ENCODE measurements at places on chromosomes 2 and 18. TPM values are rescaled to one million over a fixed set of nuclear protein-coding genes. Genes with fewer than 3 reads are reported as not detected.
A peak's percentile ranks its signal among the peaks of the same experiment; 100 is the strongest.

DNA sequence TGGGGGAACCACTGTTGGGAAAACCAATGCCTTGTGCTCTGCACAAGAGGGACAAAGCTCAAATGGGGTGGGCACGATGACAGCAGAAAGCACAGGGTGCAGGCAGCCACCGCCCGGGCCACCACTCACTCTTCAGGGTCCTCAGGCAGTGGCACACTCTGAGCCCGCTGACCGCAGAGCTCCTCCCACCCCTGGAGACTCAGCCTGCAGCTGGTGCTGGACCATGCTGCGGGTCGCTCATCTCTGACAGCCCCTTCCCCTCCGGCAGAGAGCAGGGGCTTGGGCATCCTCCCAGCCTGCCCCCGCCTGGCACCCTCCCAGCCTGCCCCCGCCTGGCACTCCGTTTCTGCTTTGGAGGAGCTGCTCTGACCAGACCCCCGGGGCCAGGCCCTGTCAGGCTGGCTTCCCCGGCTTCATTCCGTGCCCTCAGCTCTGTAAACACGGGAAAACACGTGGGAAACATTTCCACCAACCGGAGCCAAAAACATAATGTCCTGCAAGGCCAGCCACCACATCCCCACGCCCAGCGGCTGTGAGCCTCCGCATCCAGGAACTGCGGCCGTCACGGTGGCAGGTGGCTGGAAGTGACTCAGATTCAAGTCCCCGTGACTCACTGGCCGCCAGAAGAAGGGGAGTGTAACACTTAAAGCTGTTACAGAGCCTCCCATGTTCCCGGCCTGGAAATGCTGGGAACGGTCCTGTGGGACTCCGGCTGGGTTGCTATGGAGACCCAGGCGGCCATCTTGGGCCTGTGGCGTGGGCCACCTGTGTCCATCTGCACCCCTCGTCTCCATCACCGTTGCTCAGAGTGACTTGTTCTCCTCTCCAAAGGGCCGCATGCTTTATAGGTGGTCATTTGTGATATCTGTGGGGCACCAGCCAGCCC lies 6.8 kb upstream of the SNED1 start:
- DNase-seq, result peak; percentile 96

DNA sequence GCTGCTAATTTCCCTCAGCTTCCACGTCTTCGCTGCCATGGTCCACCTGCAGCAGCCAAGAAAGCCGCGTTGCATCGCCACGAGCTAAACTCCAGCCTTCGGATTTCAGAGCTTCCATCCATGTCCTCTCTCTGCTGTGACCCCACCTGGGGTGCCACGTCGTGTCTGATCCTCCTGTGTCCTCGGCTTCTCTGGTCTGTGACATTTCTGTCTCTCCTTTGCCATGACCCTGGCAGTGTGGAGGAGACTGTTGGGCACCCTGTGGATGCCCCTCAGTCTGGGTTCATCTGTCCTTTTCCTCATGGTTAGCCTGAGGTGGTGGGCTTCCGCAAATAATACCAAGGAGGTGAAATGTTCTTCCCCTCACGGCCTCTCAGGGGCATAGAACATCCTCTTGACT lies 106.8 kb downstream of the RTP5 start:
- no peak for DNase-seq

DNA sequence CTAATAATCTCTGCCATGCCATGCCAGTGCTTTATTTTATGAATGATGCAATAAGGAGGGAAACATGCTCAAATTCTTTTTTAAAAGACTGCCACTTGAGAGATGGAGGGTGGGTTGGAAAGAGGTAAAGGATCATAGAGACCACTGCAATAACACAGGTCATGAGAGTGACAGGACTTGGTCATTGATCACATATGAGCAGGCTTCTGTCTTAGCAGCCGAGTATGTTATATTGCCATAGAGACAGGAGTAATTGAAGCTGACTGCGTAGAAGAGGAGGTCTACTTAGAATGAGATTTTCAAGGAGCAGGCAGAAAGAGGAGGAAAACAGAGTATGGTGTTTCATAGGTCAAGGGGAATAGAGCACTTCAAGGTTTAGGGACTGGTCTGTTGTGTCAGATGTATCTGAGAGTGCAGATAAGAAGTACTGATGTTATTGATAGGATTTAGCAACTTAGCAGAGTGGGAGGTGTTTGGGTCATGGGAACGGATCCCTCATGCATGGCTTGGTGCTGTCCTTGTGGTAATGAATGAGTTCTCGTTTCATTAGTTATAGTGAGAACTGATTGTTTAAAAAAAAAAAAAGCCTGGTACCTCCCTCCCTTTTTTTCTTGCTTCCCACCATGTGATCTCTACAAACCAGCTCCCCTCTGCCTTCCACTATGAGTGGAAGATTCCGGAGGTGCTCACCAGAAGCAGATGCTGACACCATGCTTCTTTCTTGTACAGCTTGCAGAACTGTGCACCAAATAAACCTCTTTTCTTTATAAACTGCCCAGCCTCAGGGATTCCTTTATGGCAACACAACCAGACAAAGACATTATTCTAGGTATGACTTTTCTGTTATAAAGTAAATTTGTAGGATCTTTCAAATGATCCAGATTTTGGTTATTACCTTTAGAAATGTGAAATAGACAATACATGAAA lies 32.8 kb downstream of the UGP2 start:
- no peak for DNase-seq

DNA sequence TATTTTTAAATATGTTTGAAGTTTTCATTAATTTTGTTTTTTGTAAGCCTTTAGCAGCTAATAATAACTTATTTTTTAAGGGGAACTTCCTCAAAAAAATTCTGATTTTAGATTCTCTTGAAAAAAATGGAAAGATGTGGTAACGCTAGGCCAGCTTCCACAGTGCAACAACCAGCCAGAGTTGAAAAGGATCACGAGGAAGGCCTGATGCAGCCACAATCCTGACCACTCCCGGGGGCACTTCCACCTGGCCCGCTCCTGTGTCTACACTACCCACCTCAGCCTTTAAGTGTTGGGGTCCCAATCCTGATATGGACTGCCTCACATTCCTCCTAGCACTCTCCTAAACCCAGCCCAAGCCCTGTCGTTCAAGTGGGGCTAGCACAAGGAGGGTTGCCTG lies 101.1 kb downstream of the TMEM17 start:
- no peak for DNase-seq

- DNase-seq, result no peak
Observed at GRCh38 chr18:21262244-21262643, 20.2 kb downstream of the GREB1L start.

GRCh38 chr2:235088496-235088921 lies 136.7 kb downstream of the SH3BP4 start:
- no peak for DNase-seq

- DNase-seq, result no peak
Observed at GRCh38 chr2:68837861-68838341, 33.3 kb downstream of the BMP10 start.

DNA sequence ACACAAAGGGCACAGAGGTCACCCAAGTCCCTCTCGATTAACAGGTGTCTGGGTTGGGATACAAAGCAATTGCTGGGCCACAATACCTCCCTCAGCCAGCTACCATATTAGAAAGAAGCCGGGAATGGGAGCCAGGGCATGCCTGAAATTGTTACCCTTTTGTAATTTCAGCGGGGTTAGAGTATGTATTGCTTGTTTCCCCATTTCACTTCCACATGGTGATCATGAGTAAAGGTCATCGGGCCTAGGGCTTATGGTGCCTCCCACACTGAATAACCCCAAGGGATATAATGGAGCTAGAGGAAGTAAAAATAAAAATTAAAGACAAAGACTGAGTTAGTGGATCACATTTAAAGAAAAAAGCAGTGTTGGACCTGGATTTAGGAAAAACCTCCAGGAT lies 437.2 kb upstream of the KLHL29 start:
- DNase-seq, result no peak

GRCh38 chr18:7202169-7202568 lies 28.7 kb upstream of the LRRC30 start:
- DNase-seq, result no peak

DNA sequence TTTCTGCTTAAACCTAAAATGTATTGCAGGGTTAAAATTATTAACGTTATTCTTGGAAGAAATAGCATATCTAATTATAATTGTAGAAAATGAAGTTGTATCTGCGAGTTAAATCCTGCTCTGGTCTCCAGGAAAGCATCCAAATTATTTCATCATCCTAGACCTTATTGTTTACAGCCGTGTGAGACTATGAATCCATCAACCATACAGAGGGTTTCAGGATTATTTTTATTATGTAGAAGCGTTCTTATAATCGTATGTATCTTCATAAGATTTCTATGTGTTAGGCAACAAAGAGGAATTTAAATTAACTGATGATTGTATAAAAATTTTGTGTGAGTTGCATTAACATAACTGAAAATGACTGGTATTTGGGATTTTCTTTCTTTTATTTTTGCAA lies 14.5 kb upstream of the DSC3 start:
- no peak for DNase-seq

- no peak for DNase-seq
Observed at GRCh38 chr2:45258311-45258710, 249.1 kb upstream of the SIX2 start.

GRCh38 chr18:61738042-61738441 lies 154.8 kb downstream of the RNF152 start:
- no peak for DNase-seq

DNA sequence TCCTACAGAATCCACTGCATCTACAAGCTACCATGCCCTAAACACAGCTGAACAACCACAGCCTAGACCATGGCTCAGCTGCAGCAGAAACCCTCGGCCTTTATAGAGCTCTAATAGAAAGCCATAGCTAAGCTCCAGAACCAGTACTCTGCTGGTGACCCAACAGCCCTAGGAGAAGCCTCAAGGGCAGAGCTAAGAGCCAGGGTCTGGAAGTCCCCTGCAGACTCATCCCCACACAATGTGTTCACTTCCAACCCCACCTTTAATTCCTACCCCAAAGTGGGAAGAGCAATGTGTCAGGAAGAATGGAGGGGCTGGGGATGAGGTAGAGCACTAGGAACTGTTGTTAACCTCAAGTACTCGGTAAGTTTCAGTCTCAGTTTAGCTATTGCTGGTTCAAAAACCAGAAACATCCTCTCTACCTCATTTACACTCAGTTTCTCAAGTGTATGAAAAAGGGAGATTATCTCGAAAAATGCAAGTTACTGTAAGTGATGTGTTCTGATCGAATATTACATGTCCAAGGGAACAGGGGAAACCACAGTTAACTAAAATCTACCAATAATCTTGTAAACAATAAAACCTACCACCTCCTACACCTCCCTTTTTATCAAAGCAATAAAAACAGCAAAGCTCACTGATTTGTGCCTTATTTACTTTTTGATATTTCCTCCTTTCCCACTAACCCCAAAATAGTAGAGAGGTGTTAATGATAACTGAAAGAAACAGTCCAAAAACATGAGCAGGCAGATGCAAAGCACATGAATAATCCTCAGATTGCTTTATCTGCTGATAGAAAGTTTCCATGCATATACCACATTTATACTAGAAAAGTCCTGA lies 36.2 kb downstream of the THADA start:
- no peak for DNase-seq

Gene PRR30
- not detected for total RNA-seq

Gene SPOPL
- 43.3 TPM for total RNA-seq

Gene DCAF17
- total RNA-seq, result 27.5 TPM

Gene POTEF
- total RNA-seq, result not detected
